ENCODE measurements at places on chromosomes 12 and 14. TPM values are rescaled to one million over a fixed set of nuclear protein-coding genes. Genes with fewer than 3 reads are reported as not detected.

DNA sequence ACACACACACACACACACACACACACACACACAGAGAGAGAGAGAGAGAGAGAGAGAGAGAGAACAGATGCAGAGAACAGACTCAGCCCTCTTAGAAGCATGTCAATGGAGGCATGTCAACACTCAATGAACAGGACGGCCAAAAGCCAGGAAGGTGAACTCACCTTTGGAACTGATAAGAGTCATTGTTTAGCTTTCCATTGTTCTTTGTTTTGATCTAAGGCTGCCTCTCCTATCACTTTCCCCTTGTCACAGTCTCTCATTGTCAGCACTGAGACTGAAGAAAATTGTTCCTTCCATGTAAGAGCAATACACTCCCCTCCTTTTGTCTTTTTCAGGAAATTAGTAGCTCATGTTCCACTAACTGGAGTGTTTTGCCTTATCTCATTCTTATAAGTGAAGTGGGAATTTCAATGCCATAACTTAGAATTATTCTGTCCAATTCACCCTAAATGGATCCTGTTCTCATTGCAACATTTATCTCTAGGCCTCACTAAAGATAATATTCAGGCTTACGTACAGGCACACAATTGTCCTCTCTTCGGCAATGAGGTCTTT, 218.0 kb downstream of the DUSP6 start:
- DNase-seq, result no peak

GRCh38 chr12:45852508-45852907, 123.0 kb downstream of the ARID2 start:
- DNase-seq, result no peak

Gene ANAPC7
- 60.2 TPM for total RNA-seq

DNA sequence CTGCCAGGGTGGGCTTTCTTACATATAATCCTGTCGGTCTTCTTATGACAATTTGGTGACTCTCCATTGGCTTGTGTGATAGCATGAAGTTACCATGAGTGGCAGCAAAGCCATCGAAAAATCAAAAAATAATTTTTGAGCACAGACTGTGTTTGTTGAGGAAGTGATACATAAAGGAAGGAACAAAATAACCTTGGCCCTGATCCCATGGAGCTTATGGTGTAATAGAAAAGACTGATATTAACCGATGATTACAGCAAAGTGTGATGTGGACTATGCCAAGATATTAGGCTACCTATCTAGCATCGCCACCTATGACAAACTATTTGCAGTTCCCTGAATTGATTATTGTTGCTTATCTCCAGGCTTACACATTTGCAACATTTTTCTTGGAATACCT, 383.2 kb downstream of the AEBP2 start:
- no peak for DNase-seq

DNA sequence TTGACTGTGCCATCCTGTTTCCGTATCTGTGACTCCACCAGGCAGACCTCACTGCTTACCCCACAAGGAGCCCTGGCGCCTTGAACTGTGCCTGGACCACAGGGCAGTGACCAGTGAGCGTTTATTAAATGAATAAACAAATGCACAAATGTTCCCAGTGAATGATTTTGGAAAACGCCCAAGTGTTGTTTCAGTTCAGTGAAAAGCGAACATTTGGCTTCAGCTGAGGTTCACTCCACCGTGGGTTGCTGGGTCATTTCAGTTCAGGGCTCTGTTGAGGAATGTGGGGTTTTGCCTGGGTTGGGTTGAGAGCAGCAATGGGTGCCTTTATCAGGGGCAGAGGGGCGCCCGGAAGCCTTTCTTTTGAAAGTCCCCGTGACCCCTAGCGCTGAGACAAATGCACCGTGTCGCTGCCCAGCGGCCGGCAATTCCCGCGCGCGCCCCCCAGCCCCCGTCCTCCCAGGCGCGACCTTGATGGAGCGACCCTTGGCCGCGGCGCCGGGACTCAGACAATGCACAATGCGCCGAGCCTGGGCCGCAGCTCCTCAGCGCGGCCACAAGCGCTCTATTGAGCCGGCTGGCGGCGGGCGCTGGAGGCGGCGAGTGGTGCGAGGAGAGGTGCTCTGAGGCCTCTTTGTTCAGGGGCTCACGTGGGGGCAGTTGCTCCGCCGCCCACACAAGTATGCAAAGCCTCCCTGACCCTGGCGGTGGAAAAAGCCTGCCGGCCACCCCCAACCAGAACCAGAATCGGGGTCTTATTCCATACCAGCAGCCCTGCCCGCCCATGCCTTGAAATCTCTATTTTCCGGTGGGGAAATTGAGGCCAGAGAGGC, 40.5 kb upstream of the CLMN start:
- no peak for DNase-seq

Gene RNASE7
- total RNA-seq, result not detected

DNA sequence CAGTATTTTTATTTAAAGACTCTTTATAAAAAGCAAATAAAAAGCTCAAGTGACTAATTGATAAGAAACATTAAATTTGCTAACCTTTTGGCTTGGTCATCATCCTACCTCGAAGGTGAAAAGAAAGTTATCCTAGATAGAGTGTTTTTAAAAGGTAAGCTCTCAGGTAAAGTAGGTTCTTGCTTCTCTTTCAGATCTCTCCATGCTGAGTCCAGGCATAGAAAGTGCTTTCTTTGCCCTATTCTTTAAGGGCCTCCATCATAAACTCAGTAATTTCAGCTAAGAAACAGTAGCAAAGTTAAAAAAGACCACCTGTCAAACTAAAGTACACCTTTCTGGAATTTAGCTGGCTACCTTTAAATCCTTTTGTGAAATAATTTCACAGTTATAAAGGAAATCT, 20.6 kb upstream of the ANHX start:
- no peak for DNase-seq

- no peak for DNase-seq
These were observed 115.6 kb downstream of the SLC38A4 start for GRCh38 chr12:46710125-46710743.

DNA sequence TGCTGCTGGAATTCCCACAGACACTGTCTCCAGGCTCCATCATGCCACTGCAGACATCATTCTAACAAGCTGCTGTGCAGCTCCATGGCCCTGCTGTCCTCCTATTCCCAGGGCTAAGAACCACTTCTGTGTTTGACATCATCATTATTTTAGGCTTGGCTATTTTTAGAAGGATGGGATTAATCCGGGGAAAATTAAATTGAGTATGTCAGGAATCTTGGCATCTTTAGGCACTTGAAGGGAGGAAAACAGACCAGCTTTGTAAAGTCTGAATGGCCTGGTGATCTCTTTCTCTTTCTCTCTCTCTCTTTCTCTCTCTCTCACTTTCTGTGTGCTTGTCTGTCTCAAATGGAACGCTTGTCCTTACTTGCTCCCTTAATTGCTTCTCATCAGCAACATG, 568.3 kb upstream of the FLRT2 start:
- DNase-seq, result no peak

- DNase-seq, result no peak
These were observed 106.0 kb upstream of the RTL1 start for GRCh38 chr14:101009531-101009930.

GRCh38 chr12:57614178-57614947, 3.1 kb downstream of the ARHGEF25 start:
- no peak for DNase-seq

DNA sequence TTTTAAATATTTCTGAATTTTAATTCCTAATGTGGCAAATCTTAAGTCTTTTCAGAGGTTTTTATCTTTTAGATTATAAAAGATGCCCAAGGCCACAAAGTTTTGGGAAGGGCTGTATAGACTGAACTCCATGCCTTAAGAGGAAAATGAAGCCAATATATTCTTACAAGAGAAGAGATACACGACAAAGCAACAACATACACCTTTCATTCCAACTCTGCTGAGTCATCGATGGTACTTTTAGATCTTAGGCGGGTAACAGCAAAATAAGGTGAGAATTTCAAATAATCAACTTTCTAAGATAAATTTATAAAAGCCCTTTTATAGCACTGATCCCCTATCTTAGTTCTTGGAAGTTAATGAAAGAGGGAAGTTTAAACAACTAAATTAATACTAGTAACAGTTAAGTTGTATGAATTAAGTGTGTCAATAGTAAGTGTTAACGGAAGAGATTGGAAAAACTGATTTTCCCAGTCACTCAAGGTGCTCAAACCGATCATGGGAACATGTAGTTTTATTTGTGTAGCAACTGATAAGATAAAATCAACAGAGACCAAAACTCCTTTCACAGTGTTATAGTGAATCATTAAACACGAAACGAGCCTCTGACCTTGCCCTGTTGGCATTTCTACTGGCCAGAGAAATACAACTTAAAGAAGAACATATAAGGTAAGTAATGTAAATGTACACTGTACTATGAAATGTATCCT, 18.8 kb upstream of the PIK3C2G start:
- DNase-seq, result no peak

DNA sequence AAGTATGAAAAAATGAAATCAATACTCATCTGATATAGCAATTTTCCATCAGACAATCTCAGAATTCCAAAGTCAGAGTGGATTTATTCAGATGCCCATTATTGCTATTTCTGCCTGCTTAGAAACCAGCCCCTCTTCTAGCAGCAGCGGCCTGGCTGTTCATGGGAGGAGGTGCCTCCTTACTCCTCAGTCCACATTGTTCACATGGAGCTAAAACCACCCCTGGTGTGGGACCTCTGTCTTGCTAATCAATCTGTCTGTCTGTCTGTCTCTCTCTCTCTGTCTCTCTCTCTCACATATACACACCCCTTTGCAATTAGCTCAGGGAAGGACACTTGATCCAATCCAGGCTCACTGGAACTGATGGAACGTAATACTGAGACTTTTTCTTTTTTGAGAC, 176.1 kb downstream of the APAF1 start:
- DNase-seq, result no peak

DNA sequence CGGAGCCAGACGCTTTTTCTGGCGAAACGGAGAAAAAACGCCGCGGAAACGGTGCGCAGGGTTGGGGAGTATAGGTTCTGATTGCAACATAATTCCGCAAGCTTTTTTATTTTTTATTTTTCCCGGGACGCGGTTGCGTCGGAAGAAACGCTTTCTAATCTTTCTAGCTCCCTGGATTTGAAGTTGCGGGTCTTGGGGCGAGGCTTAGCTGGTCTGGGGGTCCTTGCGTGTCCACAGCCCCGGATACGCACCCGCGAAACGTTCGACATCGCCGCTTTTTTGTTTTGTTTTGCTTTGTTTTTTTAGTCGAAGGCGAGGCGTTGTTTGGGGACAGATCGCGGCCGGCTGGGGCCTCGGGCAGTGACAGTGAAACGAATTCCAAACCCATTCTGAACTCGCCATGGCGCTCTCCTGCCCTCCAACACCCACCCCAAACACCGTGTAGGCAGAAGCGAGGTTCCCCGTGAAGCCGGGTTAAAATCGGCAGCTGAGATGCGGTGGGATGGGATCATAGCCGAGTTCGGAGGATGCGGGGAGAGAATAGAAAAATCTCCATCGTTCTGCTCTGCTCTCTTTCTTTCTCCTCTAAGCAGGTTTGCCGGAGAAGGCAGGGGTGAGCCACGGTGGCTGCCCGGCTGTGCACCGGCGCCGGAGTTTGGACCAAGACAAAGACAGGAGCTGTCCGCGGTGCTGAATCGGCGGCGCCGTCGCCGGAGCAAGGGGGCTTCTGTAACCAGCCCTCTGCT, 8.1 kb upstream of the LHX5 start:
- DNase-seq, result no peak

Gene SERPINA10
- total RNA-seq, result not detected

Gene GALNT6
- 1.1 TPM for total RNA-seq

GRCh38 chr12:26062566-26062965, 62.3 kb downstream of the BHLHE41 start:
- DNase-seq, result no peak

- no peak for DNase-seq
These were observed 2.9 kb downstream of the RILPL2 start for GRCh38 chr12:123433615-123434014.

GRCh38 chr12:53965281-53966084, 7.4 kb upstream of the HOXC11 start:
- no peak for DNase-seq

Gene LGR5
- total RNA-seq, result 0.64 TPM

DNA sequence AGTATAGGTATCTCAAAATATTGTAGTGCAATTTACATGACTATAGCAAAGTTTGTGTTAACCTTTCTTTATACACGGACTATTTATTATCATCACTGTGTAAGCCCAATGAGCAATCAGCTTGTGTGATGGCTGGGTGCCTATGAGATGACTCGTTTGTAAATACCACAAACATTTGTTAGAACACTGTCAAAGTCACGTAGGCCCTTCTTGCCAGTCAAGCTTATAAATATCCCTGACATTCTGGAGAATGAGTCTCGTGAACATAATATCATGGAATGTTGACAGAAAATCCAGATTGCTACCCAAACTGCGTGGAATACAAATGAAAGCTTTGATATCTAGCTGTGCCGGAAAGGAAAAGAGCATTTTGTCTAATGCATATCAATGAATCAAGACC, 648.3 kb upstream of the MDGA2 start:
- DNase-seq, result no peak
